Stimulated activated CD4-positive, alpha-beta T cell treated with anti-CD3 and anti-CD28 coated beads, Interleukin-12 subunit alpha, Interleukin-12 subunit beta, amount 100 ng/mL, for 24 hours (primary cell): ENCODE measurements at places on chromosomes 6 and 20.

GRCh38 chr6:44062771-44063560 lies 64.3 kb downstream of the MRPL14 start:
- DNase-seq, result peak; percentile 37

GRCh38 chr6:152142105-152142504 lies 334.6 kb downstream of the ESR1 start:
- no peak for DNase-seq

- DNase-seq, result no peak
Measured at GRCh38 chr6:144467921-144468320, 182.8 kb downstream of the UTRN start.

DNA sequence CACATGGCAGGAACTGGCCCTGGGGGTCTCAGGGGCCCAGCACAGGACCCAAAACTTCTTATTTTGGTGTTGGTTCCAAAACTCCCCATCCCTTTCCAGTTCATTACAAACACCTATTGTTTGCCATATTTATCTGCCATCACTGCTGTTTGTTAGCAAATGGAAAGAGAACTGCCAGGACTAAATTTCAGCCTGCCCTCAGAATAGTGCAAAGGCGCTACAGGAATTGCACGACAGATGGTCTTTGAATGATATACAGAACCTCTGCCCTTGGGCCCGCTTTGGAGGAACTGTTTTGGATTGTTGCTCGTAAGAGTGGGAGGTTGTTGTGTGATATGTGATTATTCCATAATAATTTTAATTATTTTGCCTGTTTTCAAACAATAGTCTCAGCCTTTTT lies 199.0 kb upstream of the FBXL4 start:
- no peak for DNase-seq

- no peak for DNase-seq
Measured at GRCh38 chr20:52060794-52061714, 130.5 kb downstream of the ZFP64 start.

- no peak for DNase-seq
Measured at GRCh38 chr6:135268740-135269139, 87.6 kb downstream of the MYB start.

DNA sequence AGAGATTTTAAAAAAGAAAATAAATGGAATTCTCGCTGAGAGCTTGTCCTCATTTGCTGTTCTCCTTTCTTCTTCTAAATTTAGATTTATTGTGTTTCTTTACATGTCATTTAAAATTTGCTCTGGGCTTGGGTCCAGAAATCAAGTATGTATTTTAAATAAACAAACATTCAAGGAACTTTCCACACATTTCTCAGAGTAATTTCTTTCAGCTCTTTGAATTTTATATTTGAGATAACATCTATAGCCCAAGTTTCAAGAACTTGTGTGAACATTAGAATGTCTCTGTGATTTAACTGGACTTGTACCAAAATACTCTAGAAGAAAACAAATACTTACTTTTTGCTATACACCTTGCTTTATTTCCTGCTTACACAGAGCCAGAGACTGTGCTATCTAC lies 192.3 kb downstream of the TMEM200A start:
- no peak for DNase-seq

GRCh38 chr6:137277971-137278637 lies 58.9 kb upstream of the IFNGR1 start:
- no peak for DNase-seq

GRCh38 chr20:2760297-2760951 lies 40.0 kb downstream of the CPXM1 start:
- DNase-seq, result no peak

DNA sequence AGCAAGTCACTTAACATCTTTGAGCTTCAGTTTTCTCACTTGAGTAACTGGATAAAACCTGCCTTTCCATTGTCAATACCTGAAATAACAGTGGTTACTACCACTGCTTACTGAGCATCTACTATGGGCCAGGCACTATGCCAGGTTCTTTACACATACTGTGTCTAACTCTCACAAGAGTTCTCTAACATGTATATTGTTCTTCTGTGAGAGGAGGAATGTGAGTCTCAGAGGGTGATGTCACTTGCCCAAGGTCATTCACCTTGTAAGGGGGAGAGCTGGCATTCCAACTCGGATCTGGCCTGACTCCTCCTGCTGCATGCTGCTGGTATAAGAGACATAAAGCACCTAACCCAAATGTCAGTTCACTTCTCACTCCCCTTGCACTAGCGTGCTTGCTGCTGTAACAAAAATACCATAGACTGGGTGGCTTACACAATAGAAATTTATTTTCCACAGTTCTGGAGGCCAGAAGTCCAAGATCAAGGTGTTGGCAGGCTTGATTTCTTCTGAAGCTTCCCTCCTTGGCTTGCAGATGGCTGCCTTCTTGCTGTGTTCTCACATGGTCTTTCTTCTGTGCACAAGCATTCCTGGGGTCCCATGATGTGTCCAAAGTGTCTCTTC lies 21.9 kb upstream of the SGK2 start:
- no peak for DNase-seq

- no peak for DNase-seq
Measured at GRCh38 chr6:125277838-125278237, 23.9 kb downstream of the HDDC2 start.

- DNase-seq, result no peak
Measured at GRCh38 chr6:75449630-75450206, 43.9 kb downstream of the FILIP1 start.

DNA sequence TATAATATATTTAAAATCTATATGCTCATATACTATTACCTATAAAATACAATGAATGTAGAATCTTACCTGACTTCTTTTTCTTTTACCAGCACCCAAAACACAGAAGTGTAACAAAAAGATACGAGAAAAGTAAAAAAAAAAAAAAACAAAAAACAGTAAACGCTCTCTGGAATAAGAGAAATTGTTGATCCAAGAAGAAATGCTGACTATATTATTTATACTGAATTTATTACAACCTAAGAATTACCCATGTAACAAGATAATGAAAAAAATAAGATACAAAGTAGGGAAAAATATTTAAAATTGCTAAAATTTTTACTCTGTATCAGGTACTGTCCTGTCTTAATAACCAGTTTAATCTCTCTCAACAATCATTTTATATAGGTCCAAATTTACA lies 787.9 kb upstream of the MAN1A1 start:
- DNase-seq, result no peak

- no peak for DNase-seq
Measured at GRCh38 chr6:38371881-38372280, 267.8 kb downstream of the BTBD9 start.

DNA sequence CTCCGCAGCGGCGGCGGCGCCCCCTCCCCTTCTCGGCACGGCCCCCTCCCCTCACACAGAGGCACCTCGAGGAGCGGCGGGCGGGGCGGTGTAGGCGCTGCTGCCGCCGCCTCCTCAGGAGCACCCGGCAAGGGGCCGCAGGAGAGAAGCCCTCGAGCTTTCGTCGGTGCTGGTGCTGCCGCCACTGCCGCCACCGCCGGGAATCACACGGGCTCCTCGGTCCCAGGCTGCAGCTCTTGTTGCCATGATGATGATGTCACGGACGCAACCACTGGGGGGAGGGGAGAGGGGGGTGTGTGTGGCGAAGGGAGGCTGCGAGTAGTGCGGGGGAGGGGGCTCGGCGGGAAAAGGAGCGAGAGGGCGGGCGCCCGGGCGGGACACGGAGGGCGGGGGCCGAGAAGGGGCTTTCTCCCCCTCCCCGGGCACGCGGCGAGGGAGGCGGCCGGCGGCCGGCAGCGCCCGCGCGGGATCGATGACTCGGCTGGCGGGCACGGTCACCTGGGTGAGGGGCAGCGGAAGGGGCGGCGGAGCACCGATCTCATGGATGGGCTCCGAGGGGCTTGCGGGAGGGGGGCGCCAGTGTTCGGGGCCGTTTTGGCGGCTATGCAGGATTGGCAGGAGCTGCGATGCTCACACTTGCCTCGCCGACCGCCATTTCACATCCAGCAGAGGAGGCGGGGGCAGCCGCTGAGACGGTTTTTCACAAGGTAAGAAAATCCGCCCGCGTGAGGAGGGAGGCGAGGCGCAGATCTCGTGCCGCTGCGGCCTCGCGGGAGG lies at the start of gene REV3L:
REV3L (minus strand) TSS at position 260 of the 777 bp plus-strand sequence. CDS start 330 bp downstream, outside the sequence.
- DNase-seq, result peak; percentile 78
